ENCODE measurements at places on chromosomes 12 and 14.

DNA sequence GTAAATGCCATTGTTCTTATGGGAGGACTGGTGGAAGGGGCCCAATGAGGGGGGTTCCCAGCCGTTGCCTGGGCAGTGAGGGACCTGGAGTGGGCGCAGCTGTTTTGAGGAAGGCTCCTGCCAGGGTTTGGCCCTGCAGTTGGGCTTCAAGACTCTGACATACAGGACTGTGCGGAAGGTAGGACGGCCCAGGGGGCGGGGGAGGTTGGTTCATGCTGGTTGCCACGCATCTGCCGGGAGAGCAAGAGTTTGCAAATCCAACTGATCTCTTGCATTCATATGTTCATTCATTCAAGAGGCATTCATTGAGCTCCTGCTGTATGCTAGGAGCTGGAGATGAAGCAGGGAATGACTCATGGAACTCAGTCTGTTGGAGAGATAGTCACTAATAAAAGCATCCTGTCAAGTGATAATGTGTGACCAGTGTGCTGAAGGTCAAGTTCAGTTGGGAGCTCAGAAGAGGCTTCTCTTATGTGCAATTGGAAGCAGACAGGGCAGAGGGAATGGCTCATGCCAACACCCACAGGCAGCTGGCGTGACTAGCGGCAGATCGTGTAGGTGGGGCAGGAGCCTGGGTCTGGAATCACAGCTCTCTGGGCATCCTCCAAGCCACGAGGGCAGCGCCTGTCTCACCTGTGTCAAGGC is 7.8 kb downstream of the SH2B3 start:
- no peak for DNase-seq

DNA sequence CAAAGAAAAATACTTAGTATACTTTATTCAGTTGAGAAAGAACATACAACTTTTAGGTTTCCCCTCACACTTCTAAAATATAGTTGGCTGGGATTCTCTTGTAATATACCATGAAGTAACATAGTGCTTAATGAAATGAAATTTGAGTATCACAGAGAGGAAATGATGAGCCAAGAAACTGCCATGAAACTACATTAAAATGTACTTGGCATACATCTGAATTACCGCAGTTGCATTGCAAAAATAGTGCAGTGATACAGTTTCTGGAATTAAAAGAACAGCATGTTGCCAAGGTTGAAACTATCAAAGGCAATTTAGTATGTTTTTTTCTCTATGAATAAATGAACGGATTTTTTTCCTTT is 389.2 kb downstream of the TMEM117 start:
- DNase-seq = no peak

GRCh38 chr12:33581613-33582122 is 142.0 kb upstream of the SYT10 start:
- DNase-seq = no peak

DNA sequence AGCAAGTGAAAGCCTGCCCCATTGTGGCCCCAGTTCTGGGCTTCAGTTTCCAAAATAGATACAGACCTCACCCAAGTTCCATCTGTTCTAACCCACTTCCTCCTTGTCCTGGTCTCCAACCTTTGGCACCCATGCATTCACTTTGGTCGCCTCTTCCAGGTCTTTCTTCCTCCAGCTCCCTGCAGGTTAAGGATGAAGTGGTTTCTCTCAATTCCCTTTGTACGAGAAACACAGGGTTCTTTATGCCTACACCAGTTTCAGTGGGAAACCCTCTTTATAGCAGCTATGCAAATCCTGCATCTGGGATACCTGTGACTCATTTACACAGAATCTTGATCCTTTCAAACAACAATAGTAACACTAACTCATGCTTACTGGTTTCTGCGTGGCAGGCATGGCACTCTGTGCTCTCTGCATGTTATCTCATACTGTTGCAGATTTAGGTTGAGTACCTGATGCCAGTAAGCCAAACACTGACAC is 110.6 kb upstream of the AMIGO2 start:
- no peak for DNase-seq

DNA sequence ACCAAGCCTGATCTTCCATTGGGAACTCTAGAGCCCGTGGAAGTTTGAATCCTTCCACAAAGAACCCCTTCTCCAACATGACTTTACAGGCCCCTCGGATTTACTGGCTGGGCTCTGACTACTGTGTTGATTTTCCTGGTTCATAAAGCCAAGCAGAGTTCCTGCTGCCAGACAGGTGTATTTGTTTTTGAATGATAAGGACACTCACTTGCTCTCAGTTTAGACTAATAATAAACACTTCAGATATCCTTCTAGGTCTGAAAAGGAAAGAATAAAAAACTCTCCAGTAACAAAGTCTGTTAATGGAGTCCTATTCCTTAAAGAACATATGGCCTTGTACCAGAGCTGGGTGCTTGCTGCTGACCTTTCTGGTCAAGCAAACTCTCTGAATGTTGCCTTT is 31.0 kb downstream of the SIX1 start:
- DNase-seq = no peak

- no peak for DNase-seq
These were observed 67.7 kb upstream of the HIF1A start for GRCh38 chr14:61627612-61628011.

GRCh38 chr14:61334197-61334701 is 12.9 kb downstream of the PRKCH start:
- no peak for DNase-seq

GRCh38 chr12:65188179-65188701 is 18.9 kb downstream of the LEMD3 start:
- no peak for DNase-seq
